ENCODE measurements at places on chromosomes 7 and 10.

GRCh38 chr7:75958802-75959543 lies 35.4 kb downstream of the TMEM120A start:
- no peak for DNase-seq

GRCh38 chr7:80659120-80660055 lies 20.9 kb downstream of the CD36 start:
- no peak for DNase-seq

GRCh38 chr7:123692471-123692877 lies 36.8 kb downstream of the LMOD2 start:
- DNase-seq, result no peak

DNA sequence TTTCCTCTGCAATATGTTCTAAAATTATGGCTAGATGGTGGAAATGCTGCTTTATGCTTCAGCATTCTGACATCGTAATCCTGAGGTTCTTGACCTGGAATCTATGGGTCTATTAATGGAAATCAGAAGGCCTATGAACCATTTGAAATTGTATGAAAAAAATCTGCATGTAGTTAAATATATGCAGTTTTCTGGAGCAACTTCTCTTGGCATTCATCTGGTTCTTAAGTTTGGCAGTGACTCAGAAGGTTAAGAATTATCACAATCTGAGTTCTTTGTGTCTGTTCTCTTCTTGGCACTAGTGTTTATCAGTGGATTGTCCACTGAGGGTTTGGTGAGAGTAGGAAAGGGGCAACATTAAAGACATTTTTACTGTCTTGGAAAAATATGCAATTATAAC lies 71.1 kb upstream of the FZD1 start:
- DNase-seq, result no peak

DNA sequence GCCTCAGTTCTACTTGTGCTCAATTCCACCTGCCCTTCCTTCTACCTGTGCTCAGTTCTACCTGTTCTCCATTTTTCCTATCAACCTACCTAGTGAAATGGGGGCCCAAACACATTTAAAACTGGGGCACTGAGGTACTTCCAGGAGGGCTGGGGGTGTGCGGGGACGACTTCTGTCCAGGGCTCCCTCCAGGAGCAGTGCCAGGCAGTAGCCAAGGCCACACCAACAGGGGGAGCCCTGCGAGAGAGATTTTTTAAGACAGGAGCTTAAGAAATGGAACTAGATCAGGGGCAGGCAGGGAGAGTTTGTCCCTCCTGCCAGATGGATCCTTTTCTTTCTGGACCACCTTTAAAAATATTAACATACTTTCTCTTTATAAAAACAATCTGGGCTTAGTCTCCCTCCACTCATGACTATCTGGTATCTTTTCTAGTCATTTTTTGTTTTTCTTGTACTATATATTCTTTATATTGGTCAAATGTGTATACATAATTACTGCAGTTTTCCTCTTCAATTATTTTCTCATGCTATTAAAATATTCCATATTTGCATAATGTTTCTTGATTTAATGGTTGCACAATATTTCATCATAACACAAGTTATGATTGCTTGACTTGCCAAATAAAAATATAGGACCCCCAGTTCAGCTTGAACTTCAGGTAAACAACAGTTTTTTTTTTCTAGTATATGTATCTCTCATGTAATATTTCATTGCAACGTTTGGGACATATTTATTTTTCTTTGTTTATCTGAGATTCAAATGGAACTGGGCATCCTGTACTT lies 47.3 kb upstream of the INSYN2A start:
- no peak for DNase-seq

GRCh38 chr7:107661081-107661864 lies 645 bp downstream of the SLC26A4 start:
- peak; percentile 80 for DNase-seq

DNA sequence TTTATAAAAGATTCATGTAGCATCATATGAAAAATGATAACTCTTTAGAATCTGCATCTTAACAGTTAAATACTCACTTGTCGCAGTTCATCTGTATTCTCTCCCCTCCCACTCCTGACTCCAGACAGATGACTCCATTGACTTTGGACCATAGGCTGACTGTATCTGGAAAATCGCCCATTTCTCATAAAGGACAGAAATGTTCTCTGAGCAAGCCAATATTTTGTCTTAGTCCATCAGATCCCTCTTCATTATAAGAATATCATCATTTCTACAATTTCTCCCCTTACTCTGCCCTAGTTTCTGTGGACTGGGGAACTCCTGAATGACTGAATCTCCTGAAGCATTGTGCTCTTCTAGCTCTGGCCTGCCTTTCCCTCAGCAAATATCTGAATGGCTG lies 125.4 kb downstream of the SEMA3D start:
- DNase-seq, result no peak

DNA sequence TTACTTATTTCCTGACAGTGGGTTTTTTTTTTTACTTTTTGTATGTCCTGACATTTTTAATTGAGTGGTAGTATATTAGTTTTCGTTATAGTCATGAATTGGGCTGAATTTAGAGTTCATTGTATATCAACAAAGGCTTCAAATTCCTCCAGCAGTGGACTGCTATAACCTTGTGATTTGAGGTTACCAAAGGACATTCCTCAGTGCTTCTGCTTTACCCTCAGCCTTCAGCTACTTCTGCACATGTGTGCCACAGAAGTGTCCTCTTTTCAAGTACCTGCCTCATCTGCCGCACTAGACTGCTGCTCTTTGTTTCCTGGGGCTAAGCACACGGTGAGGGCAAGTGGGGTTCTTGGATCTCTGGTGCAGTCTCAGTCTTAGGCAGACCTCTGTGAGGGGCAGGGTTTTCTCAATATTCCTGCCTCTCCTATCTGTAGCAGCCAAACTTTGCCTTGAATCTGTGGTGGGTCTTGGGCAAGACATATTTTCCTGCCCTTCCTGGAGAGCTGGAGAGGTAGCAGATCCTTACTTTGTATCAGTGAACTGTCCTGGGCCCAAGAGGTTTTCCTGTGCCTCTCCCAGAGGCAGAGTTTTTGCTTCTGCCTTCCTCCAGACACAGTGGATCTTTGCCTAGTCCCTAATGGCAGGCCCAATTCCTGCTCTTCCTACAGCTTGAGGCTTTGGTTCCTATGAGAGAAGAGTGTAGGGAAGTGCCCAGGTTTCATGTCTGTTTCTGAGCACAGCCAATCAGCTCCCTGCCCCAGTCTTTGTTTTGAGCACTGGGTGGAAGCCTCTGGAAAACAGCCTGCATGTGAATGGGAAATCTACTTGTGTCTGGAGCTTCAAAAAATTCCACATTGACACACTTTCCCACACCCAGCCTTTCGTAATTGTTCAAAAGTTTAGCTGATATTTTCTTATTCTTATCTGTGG lies 39.0 kb upstream of the STRIP2 start:
- DNase-seq, result no peak

GRCh38 chr10:110993024-110993693 lies 73.8 kb downstream of the SHOC2 start:
- DNase-seq, result no peak

GRCh38 chr7:45937301-45937700 lies 16.2 kb upstream of the IGFBP3 start:
- no peak for DNase-seq

DNA sequence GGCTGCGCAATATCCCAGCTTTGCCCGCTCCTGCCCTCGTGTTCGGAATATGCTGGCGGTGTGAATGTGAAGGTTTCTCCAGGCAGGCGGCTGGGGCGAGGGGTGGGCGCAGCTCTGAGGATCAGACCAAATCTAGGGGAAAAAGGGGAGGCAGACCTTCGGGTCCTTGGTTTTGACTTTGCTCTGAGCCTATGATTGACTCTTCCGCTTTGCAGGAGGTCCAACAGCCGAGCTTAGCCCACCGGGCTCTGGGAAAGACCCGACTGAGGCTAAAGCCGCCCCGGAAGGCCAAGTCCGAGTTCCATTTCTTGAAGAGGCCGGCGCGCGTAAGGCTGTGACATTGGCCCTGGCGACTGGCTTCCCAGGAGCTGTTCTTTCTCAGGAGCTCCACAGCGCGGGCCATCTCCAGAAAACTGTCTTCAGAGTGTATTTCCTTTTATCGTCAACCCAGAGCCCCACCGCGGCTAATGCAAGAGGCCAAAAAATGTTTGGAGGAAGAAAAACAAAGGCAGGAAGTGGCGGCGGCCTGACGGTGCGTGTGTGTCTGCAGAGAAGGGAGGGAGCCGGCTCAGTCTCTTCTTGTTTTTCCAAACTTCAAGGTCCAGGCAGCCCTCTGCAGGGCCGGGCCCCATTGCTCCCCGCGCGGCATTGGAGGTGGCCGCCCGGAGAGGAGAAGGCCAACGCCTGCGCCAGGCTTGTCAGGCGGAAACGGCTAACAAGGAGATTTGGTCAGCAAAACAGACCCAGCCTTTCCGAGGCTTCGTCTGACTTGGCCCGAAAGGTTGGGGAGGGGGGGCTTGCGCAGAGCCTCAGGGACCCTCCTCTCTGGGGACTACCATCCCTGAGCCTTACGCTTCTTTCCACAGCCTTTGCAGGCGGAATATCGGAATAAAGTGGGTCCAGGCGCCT lies 3.6 kb upstream of the HOXA11 start:
- DNase-seq, result peak; percentile 66

GRCh38 chr7:14376711-14377110 lies 387.2 kb upstream of the ETV1 start:
- DNase-seq, result no peak

- no peak for DNase-seq
These were observed 151.3 kb upstream of the KMT2E start for GRCh38 chr7:104862719-104863118.

GRCh38 chr7:22581099-22581498 lies 81.1 kb upstream of the STEAP1B start:
- DNase-seq, result no peak

GRCh38 chr10:58508316-58508715 lies 4.4 kb upstream of the BICC1 start:
- no peak for DNase-seq

DNA sequence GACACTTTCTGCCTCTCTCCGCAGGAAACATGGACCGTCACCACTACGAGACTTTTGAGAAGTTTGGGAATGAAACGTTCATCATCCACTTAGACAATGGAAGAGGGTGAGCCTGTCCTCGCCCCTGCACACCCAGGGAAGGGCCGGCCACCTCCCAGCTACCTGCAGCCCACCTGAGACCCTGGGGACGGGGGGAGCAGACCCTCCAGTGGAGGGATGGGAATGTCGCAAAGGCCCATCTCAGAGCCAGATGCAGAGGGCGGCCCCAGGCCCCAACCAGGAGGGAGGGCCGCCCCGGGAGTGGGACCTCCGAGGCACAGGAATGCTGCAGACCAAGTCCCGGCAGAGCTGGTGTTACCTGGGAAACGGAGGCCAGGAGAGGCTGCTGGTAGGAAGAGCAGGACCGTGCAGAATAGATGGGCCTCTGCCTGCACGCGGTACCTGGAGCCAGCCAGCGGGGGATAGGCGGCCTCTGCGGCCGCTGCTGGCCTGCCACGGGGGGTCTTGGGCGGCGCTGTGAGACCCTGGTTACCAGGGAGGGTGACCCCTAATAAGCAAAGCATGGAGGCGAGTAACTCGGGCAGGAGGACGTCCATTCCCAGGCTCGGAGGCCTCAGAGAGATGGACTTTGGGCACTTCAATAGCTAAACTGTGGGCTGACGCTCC lies 32.9 kb upstream of the FOXL3 start:
- DNase-seq, result no peak

- DNase-seq, result no peak
These were observed 38.0 kb upstream of the CACNA2D1 start for GRCh38 chr7:82481499-82482097.

DNA sequence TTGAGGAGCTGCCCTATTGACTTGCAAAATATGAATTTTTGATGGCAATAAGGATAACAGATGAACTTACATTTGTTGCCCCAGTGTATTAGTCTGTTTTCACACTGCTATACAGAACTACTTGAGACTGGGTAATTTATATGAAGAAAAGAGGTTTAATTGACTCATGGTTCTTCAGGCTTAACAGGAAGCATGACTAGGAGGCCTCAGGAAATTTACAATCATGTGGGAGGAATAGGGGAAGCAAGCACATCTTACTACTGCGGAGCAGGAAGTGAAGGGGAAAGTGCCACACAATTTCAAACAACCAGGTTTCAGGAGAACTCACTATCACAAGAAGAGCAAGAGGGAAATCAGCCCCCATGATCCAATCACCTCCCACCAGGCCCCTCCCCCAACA lies 57.9 kb downstream of the ZNF22 start:
- no peak for DNase-seq

DNA sequence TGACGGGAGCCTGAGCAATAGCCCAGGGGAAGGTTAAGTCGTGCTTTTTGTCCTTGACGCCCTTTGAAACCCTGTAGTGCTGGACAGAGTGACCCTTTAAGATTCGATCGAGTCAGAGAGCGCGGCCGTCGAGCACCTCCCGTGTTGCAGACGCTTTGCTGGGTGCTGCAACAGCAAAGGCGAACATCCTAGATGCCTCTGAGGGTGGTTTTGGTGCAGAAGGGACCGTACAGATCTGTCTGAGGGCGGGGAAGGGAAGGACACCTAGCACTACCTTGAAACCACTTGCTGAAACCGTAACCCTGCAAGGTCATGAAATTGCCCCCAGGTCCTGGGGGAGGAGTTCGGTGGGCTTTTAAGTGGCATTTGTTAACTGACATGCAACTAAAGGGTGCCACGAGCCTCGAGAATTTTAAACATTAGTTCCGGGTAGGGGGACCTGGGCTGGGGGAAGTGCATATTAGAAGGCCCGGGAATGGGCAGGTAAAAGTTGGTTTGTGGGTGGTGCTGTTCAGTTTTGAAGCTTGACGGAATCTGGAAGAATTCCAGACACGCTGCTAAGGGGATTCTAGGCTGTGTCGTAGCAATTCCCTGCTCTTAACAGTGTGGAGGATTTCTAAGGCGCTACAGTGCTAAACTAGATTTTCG lies 786 bp downstream of the ATP5F1C start:
- no peak for DNase-seq

- DNase-seq, result no peak
These were observed 38.9 kb upstream of the CPXM2 start for GRCh38 chr10:123930340-123931001.

- DNase-seq, result peak; percentile 14
These were observed 36.3 kb downstream of the ABCB1 start for GRCh38 chr7:87564296-87564963.

- no peak for DNase-seq
These were observed 192.6 kb upstream of the CCDC6 start for GRCh38 chr10:60098677-60099601.

DNA sequence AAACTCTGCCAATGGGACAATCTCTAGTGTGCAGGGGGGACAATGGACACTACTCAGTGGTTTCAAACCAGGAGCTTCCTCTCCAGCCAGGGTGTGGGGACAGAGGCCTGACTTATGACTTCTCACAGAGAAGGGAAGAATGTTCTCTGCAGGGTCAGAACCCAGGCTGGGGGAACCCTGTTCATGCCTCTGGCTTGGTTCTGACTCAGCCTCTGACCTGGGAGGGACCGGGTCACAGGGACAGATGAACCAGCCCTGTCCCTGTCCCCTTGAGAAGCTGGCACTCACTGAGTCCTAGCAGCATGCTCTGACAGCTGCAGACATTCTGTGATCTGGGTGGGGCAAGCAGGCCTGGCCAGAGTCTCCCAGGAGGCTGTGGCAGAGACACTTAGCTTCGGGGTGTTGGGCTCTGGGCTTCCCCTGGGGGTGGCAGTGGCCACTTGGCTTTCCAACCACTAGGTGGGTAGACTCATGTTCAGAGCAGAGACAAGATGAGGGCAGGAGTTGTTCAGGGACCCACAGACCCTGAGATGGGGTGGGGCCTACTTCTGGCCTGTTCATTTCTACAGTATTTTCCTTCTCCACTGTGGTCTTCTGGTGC lies 13.6 kb downstream of the TSPAN15 start:
- DNase-seq, result no peak

GRCh38 chr10:58393317-58393716 lies 8.1 kb downstream of the TFAM start:
- DNase-seq, result no peak
